ENCODE measurements at places on chromosomes 6 and 20.
A peak's percentile ranks its signal among the peaks of the same experiment; 100 is the strongest.

DNA sequence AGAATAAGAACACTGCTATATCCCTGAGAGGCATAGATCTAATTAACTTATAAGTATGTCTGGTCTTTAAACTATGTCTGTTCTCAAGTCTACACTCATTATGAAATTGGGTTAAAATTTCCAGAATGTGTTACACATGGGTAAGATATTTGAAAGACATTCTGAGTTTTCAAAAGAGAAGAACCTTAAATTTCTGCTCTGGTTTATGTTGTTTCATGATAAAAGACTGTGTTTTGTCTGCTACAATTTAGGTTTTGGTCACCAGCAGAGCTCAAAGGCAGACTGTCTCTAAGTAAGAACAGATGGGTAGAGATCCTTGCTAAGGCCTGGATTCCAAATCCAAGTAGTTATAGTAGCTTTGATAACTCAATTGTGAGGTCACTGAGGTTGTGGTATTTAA lies 6.0 kb downstream of the STMND1 start:
- no peak for DNase-seq

DNA sequence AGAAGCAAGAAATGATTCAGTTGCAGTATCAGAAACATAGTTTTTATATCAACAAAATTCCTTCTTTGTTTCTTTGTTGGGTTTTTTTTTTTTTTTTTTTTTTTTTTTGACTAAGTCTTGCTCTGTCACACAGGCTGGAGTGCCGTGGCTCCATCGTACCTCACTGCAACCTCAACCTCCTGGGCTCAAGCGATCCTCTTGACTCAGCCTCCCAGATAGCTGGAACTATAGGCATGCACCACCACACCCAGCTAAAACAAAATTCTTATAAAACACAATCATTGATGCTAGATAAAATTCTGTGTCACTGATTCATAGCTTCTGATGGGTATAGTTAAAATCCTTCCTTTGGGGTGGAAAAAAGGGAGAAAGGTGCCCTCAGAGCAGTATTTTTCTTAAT lies 110.3 kb upstream of the TNFAIP3 start:
- no peak for DNase-seq

GRCh38 chr20:20369250-20370093 lies 1.6 kb downstream of the INSM1 start:
- DNase-seq, result peak; percentile 61

- peak; percentile 91 for DNase-seq
These were observed at the start of gene RBM38 for GRCh38 chr20:57390604-57391438. RBM38 (plus strand) TSS chr20:57391396; CDS start chr20:57391582, 186 bp downstream.

GRCh38 chr6:14656078-14656521 lies 538.5 kb downstream of the CD83 start:
- no peak for DNase-seq

GRCh38 chr20:8952721-8953120 lies 116.2 kb upstream of the PLCB4 start:
- no peak for DNase-seq

- DNase-seq, result no peak
These were observed 324.8 kb downstream of the QKI start for GRCh38 chr6:163739408-163739725.

- no peak for DNase-seq
These were observed 94.8 kb upstream of the NHSL1 start for GRCh38 chr6:138593909-138594757.

- DNase-seq, result no peak
These were observed 10.0 kb upstream of the LATS1 start for GRCh38 chr6:149727793-149728498.

GRCh38 chr6:3376893-3377535 lies 79.8 kb downstream of the SLC22A23 start:
- DNase-seq, result no peak

DNA sequence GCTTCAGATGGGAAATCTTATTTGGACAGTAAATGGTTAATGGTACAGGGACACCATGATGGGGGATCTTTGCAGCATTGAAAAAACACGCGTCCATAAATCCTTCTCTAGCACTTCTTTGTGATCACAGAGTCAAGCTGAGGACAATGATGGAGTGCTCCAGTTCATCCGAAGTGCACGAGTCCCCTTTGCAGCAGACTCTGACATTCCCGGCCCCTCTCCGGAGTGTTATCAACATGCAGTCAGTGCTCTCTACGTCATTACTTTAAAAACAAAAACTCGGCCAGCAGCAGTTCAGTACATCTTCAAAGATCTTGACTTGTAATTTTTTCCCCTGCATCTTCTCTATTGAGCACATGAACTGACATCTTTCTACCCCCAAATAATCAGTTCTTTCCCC lies 185.5 kb upstream of the AKAP12 start:
- DNase-seq, result peak; percentile 40

DNA sequence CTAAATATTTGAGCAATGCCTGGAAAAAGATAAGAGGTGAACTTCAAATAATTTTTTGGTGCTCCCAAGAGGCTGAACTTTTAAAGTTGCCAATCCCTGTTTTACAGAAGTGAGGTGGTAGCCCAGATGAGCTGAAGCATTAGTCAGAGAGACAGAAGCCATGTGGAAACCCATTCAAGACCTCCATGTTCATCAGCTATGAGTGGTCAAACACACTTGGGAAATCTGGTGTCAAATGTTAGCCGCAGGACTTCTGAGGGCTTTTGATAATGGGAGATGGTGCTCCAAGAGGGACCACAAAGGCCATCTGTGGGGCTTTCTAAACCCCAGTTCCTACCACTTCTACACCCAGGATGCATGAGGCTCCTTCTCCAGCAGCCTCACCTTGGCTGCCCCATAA lies 77.5 kb upstream of the MRPS10 start:
- DNase-seq, result no peak

Data from ecto neural progenitor cell (in vitro differentiated cells).